Right atrium auricular region (tissue), 2 donors: ENCODE measurements at places on chromosomes 6 and 20. TPM values are rescaled to one million over a fixed set of nuclear protein-coding genes. Genes with fewer than 3 reads are reported as not detected.
A peak's percentile ranks its signal among the peaks of the same experiment; 100 is the strongest.

DNA sequence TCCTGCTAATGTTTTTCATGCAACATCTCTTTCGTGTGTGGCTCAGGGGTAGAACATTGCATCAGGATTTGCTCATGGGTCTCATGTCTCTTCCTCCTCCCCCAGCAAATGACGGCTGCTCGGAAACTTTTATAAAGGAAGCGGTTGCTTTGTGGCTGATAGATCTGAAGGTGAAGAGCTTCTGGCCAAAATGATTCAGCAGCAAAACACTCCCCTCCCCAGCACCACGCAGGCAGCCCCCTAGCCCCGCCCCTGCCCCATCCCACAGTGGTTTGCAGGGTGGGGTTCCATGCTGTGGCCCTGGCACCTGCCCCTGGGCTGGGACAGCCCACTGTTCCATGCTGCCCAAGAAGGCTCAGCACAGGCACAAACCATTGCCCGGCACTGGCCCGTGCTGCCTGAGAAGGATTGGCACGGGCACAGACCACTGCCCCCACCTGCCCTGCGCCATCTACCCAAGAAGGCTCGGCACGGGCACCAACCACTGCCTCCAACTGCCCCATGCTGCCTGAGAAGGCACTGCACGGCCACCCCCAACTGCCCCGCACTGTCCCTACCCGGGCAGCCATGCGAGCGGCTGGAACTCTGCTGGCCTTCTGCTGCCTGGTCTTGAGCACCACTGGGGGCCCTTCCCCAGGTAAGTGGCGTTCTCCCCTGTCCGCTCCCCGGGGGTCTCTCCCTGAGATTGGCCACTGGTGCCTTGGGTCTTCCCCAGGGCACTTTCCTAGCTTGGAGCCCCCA lies at the start of gene CST7:
TSS of gene CST7 (plus strand) at position 331 of the 741 bp plus-strand sequence. CDS start at position 568, 237 bp downstream.
- DNase-seq = no peak

DNA sequence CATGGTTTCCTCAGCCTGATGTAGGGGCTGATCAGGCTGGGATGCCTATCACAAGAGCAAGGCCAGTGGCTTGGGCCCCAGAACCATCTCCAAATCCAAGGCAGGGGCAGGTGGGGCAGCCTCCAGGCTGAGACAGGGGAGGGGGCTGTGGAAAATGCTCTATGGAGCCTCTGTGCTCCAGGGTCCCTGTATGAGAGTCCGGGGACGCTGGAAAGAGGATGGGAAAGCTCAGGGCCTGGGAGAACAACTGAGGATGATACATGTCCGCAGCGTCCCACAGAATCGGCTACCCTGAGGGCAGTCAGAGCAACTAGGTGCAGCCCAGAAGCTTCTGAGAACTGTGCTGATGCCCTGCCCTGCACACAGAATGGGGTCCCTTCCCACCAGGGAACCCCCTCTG lies 43.4 kb downstream of the CPXM1 start:
- DNase-seq = no peak

DNA sequence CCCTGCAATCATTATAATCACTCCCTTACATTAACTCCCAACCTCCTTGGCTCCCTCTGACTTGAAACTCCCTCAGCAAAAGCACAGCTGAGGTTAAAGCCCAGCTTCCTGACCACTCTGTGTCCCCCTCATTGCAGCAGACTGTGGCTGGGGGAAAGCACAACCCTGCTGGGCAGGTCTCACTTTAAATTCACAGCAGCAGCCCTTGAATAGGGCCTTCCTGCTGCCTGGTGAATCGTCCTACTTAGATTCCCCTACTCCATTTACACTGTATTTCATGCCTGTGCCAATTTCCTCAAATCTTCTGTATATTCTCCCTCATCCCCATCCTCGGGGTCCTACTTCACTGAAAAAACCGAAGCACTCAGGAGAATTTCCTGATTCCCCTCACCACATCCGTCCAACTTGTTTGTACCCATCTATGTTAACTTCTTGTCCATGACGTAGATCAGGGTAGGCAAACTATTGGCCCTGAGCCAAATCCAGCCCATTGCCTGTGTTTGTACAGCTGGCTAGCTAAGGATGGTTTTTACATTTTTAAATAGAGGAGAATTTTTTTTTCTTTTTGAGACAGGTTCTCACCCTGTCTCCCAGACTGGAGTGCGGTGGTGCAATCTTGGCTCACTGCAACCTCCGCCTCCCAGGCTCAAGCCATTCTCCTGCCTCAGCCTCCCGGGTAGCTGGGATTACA lies 31.5 kb upstream of the GCM1 start:
- DNase-seq = no peak

DNA sequence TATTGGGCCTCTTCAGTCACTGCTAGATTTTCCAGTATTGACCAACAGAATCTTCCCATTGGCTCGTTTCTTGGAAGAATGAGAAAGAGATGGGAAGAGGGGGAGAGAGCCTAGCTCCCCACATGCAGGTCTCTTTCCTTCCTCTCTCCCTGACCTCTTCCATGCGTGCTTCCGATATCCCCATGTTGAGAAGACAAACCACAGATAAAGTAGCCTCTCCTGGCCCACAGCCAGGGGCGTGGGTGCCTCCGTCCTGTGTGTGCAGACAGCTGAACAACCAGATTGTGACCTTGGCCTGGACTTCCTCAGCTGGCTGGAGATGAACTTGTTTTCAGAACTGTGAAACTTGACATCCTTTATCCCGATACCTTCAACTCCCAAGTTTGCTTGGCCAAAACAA lies 71.0 kb downstream of the EDN3 start:
- DNase-seq = no peak

GRCh38 chr20:23874747-23875146 lies 4.8 kb downstream of the CST5 start:
- DNase-seq = no peak

- no peak for DNase-seq
Measured at GRCh38 chr6:170285482-170285881, 5.4 kb downstream of the DLL1 start.

GRCh38 chr6:165245287-165245686 lies 64.1 kb downstream of the C6orf118 start:
- no peak for DNase-seq

GRCh38 chr6:132892929-132893771 lies 78.8 kb downstream of the RPS12 start:
- DNase-seq = no peak

DNA sequence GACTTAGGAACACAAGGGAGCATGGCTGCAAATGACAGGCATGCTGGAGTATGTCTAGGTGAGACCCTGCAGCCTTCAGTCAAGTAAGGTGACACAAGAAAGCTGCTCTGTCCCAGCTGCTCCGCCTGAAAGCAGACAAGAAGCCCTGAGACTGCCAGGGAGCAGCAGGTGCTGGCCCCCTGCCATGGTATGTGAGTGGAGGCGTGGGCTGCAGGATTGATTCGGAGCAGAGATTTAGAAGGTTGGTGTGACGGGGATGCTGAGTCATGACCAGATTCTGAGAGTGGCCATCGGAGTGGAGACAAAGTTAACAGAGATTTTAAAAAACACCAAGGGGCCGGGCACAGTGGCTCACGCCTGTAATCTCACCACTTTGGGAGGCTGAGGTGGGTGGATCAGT lies 17.8 kb downstream of the LRP11 start:
- DNase-seq = peak; percentile 56

- DNase-seq = no peak
Measured at GRCh38 chr6:20571261-20571660, 37.0 kb downstream of the CDKAL1 start.

DNA sequence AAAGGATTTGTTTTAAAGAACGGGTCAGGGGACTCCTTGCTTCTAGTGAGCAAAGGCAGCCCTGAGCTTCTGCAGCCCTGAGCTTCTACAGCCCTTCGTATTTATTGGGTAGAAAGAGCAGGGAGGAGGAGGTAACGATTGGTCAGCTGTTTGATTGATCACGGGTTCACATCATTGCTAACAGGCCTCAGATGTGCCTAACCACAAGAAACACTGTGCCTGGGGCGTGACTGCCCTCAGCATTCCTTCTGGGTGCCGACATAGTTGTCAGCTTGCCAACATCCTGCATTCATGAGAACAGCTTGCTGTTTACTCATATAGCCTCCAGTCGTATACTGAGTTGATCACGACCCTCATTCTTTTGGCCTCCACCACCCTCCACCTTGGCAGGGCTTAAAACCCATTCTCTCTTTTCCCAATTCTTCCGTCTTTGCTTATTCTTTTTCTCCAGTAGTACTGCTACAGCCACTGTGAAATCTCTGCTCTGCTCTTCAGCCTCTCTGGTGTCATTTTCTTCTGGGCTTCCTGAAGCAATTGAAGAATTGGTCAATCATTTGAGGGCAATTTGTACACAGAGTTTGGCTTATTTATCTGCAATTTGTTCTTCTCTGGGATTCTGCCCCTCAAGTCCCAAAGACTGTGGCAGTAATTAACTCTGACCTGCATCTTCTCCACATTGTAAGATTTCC lies 25.4 kb upstream of the NOP56 start:
- no peak for DNase-seq

GRCh38 chr6:88174906-88175305 lies 8.8 kb upstream of the CNR1 start:
- no peak for DNase-seq

DNA sequence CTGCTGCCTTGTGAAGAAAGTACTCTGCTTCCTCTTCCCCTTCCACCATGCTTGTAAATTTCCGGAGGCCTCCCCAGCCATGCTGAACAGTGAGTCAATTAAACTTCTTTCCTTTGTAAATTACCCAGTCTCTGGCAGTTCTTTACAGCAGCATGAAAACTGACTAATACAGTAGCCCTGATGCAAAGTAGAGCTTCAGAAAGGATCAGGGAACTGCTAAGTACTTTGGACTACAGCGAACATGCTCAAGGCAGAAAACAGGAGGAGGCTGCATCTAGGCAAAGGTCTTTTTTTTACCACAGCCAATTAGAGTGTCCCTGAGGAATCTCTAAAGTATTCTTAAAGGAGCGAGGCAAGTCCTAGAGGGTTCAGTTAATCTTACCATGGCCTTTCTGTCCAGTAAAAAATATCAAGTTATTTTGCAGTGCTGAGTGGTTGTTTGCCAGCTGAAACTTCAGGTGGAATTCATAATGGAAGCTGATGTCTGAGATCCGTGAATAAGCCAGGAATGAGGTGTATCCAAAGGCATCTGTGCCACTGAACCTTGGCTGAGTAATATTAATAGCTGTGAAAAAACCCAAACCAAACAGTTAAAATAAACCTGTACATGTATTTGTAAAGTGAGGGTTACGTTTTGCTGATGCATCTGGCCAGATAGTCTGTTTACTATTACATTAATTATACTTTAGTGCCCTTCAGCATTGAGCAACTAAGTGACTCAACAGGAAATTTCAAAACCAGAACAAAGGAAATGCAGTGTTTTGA lies 170.4 kb downstream of the PHF3 start:
- no peak for DNase-seq

DNA sequence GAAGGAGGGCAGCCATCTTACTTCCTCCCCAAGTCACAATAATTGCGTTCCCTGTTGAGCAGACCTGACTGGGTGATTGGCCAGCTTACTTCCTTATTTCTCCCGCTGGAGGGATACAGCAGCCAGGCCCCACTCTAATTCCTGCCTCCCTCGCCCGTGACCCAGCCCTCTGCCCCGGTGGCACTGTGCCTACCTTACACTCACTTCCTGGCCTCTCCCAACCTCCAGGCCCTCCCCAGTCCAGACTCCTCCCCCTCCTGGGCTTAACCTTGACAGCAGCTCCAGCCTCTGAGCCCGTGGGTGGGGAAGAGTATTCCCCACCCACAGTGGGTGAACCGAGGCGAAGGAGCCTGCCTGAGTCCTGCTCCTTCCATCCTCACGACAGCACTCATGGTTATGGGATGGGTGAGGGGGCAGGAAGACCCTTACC lies 3.0 kb downstream of the BAK1 start:
- peak; percentile 68 for DNase-seq

DNA sequence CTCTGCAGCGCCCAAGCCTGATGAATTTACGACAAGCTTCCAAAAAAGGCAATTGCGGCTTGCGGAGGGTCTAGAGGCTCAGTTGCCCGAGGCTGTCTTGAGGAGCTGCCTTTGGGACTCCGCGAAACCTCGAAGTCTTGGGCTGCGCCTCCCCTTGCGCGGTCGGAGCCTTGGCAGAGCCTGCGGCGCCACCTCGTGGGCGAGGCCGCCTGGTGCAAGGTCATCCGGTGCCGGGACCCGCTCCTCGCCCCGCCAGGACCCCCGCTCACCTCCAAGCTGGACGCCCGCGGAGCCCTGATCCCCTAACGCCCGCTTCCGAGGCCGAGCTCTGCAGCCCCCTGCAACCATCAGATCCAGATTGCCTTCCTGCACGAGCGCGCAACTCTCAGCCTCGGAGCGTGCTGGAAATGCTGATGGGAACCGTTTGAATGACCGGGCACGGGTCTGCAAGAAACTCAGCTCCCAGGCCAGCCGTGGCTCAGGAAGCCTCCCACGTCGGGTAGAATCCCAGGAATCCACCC lies 14.9 kb upstream of the FAM210B start:
- no peak for DNase-seq

- DNase-seq = no peak
Measured at GRCh38 chr6:13913226-13914001, 11.3 kb upstream of the RNF182 start.

DNA sequence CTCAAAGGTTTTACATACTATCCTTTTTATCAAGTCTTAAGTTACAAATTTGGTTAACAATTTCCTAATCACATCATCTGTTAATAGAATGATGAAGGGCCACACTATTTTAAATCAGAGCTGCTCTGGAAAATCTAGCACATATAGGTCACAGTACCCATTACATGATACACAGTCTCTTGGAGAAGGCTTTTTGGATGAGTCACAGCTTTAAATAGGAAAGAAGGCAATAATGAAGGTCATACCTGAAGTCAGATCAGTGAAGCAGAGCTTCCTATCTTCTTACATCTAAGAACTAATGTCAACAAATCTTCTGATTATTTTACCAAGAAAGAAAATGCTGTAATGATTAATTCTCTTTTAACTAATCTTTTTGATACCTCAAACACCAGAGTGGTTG lies 248.5 kb downstream of the BTBD9 start:
- DNase-seq = no peak

DNA sequence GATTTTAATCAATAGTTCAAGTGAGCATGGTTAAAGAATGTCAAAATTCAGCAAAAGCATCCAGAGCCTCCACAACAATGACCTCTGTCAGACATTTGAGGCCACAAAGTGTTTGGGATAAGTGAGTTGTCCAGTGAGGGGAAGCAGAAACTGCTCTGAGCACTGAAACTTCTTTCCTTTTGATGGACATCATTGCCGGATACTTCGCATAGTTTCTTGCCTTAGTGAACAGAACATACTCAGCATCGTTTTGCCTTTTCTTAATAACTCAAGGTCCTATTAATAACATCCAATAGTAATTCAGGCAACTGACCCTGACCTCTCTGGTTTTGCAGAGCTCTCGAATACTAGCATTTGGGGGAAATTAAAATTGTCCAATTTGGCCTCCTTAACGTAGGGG lies 78.6 kb downstream of the EDN3 start:
- DNase-seq = no peak

- no peak for DNase-seq
Measured at GRCh38 chr6:125597411-125598253, 151.8 kb upstream of the HEY2 start.

GRCh38 chr6:43972913-43973300 lies 154.3 kb downstream of the MRPL14 start:
- peak; percentile 84 for DNase-seq

Gene SMPDL3A
- 4.9 TPM for total RNA-seq

Gene PRDM13
- total RNA-seq = not detected

Gene PBOV1
- total RNA-seq = not detected

Gene SALL4
- total RNA-seq = not detected

Gene GCNT2
- 3.3 TPM for total RNA-seq

Gene TMEM200A
- not detected for total RNA-seq

Gene WFDC5
- total RNA-seq = not detected

Gene HRH3
- total RNA-seq = not detected
